Activated naive CD8-positive, alpha-beta T cell treated with anti-CD3 and anti-CD28 coated beads for 36 hours (primary cell): ENCODE measurements at places on chromosomes 7 and 10. TPM values are rescaled to one million over a fixed set of nuclear protein-coding genes. Genes with fewer than 3 reads are reported as not detected.

The RADIL gene
- total RNA-seq, result 0.92 TPM

The AVL9 gene
- 56.9 TPM for total RNA-seq

The TUBAL3 gene
- total RNA-seq, result not detected

The MYOZ1 gene
- not detected for total RNA-seq

The MYL10 gene
- not detected for total RNA-seq

The C7orf33 gene
- total RNA-seq, result not detected

DNA sequence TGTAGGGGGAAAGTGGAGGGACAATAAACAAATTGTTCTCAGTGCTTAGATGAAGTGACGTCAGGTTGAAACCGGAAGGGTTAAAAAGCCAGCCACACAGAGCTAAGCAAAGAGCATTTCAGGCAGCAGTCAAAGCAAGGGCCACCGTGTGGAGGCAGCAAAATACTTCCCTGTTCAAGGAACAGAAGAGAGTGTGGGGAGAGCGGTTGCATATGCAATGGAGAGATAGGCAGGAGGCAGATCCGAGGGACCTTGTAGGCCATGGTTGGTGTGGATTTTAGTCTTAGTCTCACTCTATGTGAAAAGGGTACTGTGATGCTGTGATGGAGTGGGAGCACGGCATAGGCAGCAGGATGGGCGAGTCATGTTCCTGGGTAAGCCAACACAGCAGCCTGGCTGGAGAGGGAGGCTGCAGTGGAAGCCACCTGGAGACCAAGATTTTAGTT is 3.8 kb upstream of the STN1 start:
- no peak overlapping the region for H3K4me3 ChIP-seq
- no peaks in the 10 kb centered on the region for H3K27me3 ChIP-seq
- H3K27ac ChIP-seq, result no peak overlapping the region
- peak; percentile 28 for DNase-seq
- H3K4me1 ChIP-seq, result peaks cover 6% of the 10 kb centered on the region

DNA sequence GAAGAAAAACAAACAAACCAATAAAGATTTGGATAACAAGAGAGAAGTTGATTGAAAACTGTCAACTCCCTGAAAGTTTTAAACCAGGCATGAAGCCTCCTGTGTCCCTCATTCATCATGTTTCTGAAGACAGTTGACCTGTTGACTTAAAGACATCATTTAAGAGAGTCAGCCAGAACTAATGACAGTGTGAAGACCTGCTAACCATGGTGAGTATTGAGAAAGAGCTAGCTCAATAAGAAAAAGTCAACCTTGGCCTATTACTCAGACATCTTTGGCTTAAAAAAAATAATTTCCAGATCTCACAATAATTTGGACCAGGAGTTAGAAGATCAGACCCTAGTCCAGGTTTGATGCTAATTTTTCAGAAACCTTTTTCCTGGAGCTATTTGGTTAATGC is 45.3 kb upstream of the ANKRD1 start:
- no peak overlapping the region for H3K27ac ChIP-seq
- H3K4me3 ChIP-seq, result no peak overlapping the region
- H3K36me3 ChIP-seq, result no peaks in the 10 kb centered on the region

DNA sequence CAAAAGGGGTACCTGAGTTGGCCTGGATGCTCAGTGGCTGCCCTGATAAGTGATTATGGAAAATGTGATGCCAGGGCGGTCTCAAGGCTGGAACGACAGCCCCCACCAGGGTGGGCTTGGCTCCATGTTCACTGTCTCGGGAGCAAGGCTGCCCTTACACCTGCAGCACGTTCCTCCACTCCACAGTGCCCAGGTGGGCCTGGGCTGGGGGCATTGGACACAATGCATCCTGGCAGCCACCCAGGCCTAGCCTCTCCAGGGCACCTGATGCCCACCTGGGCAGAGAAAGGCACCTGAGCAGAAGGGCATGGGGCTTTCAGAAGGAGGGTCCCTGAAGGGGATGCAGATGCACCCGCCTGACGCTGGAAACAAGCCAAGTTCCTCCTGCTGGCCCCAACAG is 548.3 kb downstream of the DNAJB6 start:
- H3K27ac ChIP-seq, result no peak overlapping the region
- no peak for DNase-seq
- peaks cover 11% of the 10 kb centered on the region for H3K4me1 ChIP-seq

GRCh38 chr10:78894089-78894840 is 174.5 kb upstream of the ZMIZ1 start:
- no peaks in the 10 kb centered on the region for H3K4me1 ChIP-seq
- H3K27me3 ChIP-seq, result no peaks in the 10 kb centered on the region
- no peak overlapping the region for H3K27ac ChIP-seq
- H3K36me3 ChIP-seq, result no peaks in the 10 kb centered on the region
- no peak for DNase-seq

DNA sequence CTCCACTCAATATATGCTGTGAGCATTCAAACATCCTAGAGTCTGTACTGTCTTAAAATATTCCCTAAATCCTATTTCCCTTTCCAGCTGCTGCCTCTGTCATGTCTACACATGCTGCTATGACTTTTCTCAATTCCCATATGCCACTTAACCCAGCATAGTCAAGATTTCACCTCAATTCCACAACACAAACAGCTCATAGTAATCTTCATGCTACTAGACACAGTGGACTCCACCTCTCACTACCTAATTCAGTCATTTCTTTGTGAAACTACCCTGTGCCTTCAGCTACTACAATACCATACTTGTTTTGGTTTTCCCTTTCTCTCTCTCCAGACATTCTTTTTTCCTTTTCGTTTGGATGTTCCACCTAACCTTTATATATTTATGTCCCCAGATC is 45.5 kb downstream of the GSAP start:
- no peak overlapping the region for H3K27ac ChIP-seq
- H3K4me3 ChIP-seq, result no peak overlapping the region
- H3K4me1 ChIP-seq, result no peaks in the 10 kb centered on the region
- peaks cover 17% of the 10 kb centered on the region for H3K36me3 ChIP-seq

GRCh38 chr7:95490231-95490762 is 4.6 kb downstream of the ASB4 start:
- no peaks in the 10 kb centered on the region for H3K36me3 ChIP-seq
- no peak overlapping the region for H3K4me3 ChIP-seq
- no peaks in the 10 kb centered on the region for H3K4me1 ChIP-seq
- DNase-seq, result no peak

DNA sequence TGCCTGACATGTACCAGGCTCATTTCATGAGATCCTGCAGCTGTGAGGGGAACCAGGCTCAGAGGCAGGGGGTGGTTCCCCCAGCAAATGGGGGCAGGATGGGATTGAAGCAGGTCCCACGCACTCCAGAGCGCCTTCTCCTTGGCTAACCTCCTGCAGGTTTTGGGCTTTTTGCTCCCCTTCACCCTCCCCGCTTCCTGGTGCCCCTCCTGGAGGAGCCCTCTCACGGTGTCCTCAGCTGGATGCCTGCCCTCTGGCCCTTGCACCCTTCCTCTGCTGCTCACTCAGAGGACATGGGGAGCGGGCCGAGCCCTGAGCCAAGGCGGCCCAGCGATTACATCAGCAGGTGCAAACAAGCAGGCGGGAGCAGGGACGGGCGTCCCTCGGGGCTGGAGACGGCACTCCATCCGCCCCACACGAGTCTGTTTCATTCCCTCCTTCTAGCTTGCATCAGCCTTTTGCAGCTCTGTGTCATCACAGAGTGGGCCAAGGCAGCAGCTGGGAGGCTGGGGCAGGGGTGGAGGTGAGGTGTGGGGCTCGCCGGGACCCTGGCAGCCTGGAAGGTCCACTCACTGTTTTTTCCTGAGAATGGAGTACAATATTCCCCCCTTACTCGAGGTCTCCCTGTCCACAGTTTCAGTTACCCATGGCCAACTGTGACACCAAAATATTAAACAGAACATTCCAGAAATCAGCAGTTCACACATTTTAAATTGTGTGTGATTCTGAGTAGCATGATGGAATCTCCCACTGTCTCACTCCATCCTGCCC is 52.7 kb upstream of the SLC29A3 start:
- H3K36me3 ChIP-seq, result no peaks in the 10 kb centered on the region
- H3K4me3 ChIP-seq, result no peak overlapping the region
- no peaks in the 10 kb centered on the region for H3K4me1 ChIP-seq
- no peaks in the 10 kb centered on the region for H3K27me3 ChIP-seq
- H3K27ac ChIP-seq, result no peak overlapping the region

- no peak overlapping the region for H3K4me3 ChIP-seq
- no peaks in the 10 kb centered on the region for H3K4me1 ChIP-seq
- H3K36me3 ChIP-seq, result no peaks in the 10 kb centered on the region
- H3K27ac ChIP-seq, result no peak overlapping the region
- no peaks in the 10 kb centered on the region for H3K27me3 ChIP-seq
These were observed 38.2 kb downstream of the DLG5 start for GRCh38 chr10:77888356-77888703.

- H3K27me3 ChIP-seq, result peaks cover 6% of the 10 kb centered on the region
- peaks cover 31% of the 10 kb centered on the region for H3K4me1 ChIP-seq
- H3K36me3 ChIP-seq, result peaks cover 19% of the 10 kb centered on the region
- peak overlapping the region; percentile 100 for H3K4me3 ChIP-seq
- DNase-seq, result peak; percentile 56
- peak overlapping the region; percentile 100 for H3K27ac ChIP-seq
These were observed 593 bp downstream of the CDK13 start for GRCh38 chr7:39950473-39951225.

- no peaks in the 10 kb centered on the region for H3K36me3 ChIP-seq
- H3K4me1 ChIP-seq, result no peaks in the 10 kb centered on the region
- no peak overlapping the region for H3K27ac ChIP-seq
- H3K27me3 ChIP-seq, result no peaks in the 10 kb centered on the region
- no peak for DNase-seq
- H3K4me3 ChIP-seq, result no peak overlapping the region
These were observed 47.0 kb upstream of the ZNF107 start for GRCh38 chr7:64618785-64619456.

DNA sequence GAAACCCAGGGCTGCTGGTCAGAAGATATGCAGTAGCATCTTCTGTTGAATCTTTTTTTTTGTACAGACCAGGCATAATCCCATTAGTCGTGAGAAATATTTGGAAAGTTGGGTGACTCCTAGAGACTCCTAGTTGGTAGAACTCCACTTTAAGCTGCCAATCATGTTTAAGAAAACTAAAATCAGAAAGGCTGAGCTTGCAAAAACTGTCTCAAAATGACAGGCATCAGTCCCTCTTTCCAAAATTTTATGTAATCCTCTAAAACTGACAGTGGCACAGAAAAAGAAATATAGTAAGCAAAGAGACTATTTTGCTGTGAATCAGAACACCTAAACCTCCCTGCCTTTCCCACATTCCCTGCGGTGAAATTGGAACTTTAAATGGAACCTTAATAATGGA is 568.5 kb downstream of the CCSER2 start:
- H3K36me3 ChIP-seq, result no peaks in the 10 kb centered on the region
- no peak for DNase-seq
- H3K4me1 ChIP-seq, result no peaks in the 10 kb centered on the region

GRCh38 chr10:49312246-49312869 is 13.4 kb downstream of the C10orf71 start:
- no peaks in the 10 kb centered on the region for H3K36me3 ChIP-seq
- H3K27ac ChIP-seq, result no peak overlapping the region
- no peak overlapping the region for H3K4me3 ChIP-seq

DNA sequence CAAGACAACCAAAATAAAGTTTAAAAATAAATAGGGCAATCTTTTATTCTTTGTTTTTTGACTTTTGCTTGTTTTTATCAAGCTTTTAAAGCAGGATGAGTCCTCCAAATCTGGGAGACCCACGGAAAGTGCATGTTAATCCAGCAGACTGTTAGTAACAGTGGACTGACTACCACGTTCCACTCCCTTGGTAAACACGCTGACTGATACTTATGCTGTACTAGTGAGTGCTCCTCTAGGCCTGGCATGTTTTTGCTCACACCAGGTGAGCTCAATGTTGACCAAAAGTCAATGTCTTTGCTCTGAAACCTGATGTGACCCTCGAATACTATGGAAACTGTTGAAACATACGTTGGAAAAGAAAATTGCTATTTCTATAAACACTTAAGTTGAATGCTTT is 88.4 kb downstream of the KIAA1549 start:
- peaks cover 11% of the 10 kb centered on the region for H3K4me1 ChIP-seq
- H3K27ac ChIP-seq, result no peak overlapping the region
- no peaks in the 10 kb centered on the region for H3K36me3 ChIP-seq
- DNase-seq, result no peak
- H3K27me3 ChIP-seq, result no peaks in the 10 kb centered on the region

DNA sequence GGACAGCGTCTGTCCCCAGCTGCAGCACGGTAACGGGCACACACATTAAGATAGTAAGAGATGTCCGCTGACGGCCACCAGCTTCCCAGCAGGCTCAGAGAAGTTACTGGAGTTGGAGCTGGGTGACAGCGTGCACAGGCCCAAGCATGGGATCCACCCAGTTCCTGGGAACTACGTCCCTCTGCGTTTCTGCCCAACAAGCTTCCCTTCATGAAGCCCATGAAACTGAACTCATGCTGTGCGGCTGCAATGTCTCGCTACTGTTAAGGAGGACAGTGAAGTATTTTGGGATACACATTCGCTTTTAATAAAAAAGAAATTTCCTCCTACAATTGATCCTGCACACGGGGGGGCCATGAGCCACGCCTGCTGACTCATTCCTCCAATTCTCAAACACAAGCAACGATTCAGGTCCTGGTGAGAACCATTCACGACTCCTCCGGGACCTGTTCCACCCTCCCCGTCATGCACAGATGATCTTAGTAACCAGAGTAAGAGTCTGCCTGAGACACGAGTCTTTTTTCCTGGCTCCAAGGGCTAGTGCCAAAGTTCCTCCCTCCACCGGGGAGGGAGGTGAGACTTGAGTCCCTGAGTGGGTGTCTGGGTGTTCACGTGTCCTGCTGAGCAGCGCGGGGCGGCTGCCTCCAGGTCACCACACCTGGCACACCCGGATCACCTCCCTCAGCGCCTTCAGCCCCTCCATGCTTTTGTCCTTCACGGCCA is 2.6 kb downstream of the PSMG3 start:
- H3K4me3 ChIP-seq, result peak overlapping the region; percentile 30
- H3K27me3 ChIP-seq, result no peaks in the 10 kb centered on the region
- H3K4me1 ChIP-seq, result peaks cover 27% of the 10 kb centered on the region
- peaks cover 16% of the 10 kb centered on the region for H3K36me3 ChIP-seq

DNA sequence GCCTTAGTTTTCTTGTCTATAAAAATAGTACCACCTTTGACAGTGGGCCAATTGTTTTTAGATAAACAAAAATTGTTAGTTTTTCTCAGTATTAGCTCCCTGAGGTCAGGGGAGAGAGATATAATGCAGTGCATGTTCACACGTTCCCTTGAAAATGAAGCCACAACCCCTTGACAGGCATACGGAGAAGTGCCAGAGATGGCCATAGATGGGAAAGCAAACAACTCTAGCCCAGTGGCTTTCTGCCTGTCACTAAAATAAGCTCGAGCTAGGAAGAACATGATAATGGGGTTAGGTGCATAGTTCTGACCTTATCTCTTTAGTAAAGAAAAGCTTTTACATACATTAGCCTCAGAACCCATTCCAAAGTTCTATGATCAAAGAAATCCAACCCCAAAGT is 124.9 kb downstream of the CHRM2 start:
- no peaks in the 10 kb centered on the region for H3K27me3 ChIP-seq
- H3K36me3 ChIP-seq, result no peaks in the 10 kb centered on the region
- no peak overlapping the region for H3K4me3 ChIP-seq
